ENCODE measurements at places on chromosomes 3 and 15. TPM values are rescaled to one million over a fixed set of nuclear protein-coding genes. Genes with fewer than 3 reads are reported as not detected.
A peak's percentile ranks its signal among the peaks of the same experiment; 100 is the strongest.

RGMA gene
- 8.1 TPM for total RNA-seq

GRCh38 chr3:184795522-184796190 is 16.3 kb upstream of the VPS8 start:
- no peak for DNase-seq

DNA sequence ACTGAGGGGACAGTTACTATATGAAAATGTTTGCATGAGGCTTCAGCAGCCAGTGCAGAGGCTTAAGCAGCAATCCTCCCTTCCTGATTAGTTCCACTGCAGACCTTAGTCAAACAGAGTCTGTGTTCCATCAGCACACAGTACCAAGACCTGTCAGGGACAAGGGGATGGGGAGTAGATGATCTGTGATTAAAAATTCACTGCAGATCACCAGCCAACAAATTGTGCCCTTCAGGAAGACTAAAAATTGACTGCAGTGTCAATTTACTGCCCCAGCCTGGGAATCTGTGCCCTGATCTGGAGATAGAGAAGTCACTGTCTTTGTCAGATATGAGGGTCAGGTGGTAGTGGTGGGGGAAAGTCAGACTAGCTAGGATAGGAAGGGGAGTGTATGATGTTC is 13.8 kb upstream of the NMNAT3 start:
- no peak for DNase-seq

DNA sequence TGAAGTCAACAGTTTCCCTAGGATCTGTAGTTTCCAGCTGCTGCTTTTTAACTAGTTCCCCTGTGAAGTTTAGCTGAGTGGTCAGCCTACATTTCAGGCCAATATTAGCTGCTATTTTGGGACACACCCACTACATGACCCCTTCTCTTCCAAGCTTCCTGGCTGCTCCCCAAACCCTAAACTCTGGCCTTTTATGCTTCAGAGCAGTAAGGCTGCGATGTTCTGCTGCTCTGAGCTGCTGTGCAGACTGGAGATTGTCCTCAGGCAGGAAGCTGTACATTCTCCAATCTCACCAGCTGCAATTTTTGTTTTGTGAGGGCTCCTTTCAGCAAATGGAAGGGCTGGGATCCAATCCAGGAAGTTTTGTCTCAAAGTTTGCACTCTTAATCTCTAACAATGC is 48.0 kb upstream of the WDR72 start:
- no peak for DNase-seq

FMN1 gene
- 3.9 TPM for total RNA-seq

MAP3K13 gene
- 46.8 TPM for total RNA-seq

DNA sequence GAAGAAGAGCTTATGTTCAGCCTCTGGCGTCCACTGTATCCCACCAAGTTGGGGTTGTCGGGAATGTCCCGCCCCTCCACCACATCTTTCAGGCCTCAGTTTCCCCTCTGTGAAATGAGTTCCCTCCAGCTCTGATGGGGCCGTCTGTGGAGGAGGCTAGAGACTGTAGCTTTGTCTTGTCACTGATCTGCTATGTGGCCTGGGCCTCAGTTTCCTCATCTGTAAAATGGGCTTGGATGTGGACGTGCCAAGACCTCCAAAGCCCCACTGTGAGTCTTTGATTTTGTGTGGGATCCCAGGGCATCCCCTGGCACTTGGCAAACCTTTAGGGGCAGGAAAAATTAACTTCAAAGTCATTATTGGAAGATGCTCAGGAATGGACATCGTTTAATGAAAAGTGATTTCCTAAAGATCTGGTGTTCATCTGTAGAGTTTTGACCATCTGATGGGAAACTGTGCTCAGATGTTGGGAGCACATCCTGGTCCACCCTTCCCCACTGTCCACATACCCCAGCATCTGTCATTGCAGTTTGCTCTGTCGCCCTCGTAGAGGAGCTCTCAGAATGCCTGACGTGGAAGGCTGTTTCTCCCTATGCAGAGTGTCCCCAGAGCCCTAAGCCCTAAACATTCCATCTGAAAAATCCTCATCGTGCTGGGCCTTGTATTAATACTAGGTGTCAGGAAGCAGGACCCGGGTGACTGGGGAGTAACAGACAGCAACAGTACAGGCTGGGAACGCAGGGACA is 28.5 kb downstream of the SLC6A6 start:
- no peak for DNase-seq

- DNase-seq, result no peak
Measured at GRCh38 chr3:115332998-115333397, 185.9 kb upstream of the ZBTB20 start.

DNA sequence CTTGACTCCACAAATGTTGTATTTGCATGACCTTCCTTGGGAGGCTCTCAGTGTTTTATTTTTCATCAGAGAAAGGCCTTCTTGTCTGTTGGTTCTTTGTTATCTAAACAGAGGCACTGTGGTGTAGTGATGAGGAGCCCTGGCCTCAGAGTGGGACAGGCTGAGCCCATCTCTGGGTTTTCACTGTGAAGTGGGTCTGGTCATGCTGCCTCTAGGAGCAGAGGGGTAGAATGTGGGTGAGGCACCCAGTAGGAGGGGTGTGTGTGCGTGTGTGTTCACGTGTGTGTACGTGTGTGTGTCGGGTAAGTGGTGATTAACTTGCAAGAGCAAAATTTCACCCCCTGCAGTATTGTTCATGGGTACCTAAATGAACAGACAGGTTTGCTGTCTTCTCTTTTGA is 14.4 kb downstream of the KLF13 start:
- DNase-seq, result no peak

GRCh38 chr3:143261848-143262247 is 142.3 kb downstream of the CHST2 start:
- no peak for DNase-seq

GRCh38 chr15:56491110-56491722 is 26.3 kb upstream of the MNS1 start:
- peak; percentile 39 for DNase-seq

COLQ gene
- total RNA-seq, result 3.0 TPM

LRRC15 gene
- not detected for total RNA-seq

UQCC5 gene
- 4.1 TPM for total RNA-seq

GRCh38 chr3:172154768-172155664 is 115.6 kb downstream of the FNDC3B start:
- DNase-seq, result no peak

DNA sequence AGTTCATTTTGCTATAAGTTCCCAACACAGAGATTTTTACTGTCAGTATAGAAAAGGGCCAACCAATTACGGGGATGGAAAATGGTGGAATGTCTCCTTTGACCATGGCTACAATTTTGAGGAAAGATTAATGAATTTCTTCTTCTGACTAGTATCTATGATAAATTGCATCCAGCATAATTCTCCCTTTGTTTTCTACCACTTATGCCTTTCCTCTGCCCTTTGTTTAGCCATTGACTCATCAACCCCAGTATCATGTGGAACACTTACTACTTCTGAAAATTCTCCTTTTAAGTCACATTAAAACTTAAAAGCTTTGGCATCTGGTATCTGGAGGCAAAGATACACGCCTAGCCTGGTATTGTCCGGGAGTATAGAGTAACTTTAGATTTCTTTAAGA is 92.9 kb upstream of the CADPS start:
- DNase-seq, result no peak

ZNF80 gene
- total RNA-seq, result not detected

EPHA6 gene
- 219 TPM for total RNA-seq

GRCh38 chr15:95141486-95141885 is 910.1 kb downstream of the MCTP2 start:
- no peak for DNase-seq

DNA sequence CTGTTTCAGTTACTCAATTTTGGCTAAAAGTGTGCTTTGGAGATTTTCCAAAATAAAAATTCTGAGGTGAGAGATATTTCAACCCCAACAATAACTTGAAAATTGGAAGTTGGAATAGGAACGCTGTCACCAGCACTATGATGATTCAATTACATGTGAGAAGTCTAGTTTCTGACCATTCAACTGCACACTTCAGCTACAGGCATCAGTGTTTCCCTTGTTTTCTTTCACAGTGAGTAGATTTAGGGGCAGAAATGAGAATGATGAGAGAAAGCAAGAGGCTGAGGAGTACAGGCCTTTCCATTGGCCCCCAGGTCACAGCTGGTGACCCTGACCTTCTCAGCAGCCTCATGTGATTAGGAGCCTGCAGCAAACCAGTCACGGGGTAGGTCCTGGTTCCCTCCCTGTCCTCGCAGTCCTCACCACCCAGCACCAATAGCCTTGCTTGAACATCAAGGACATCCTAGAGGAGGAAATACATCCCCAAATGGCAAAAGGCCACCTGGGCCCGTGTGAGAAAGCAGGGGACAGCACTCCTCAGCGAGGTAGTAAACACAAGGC is 10.0 kb upstream of the FILIP1L start:
- DNase-seq, result no peak

DNA sequence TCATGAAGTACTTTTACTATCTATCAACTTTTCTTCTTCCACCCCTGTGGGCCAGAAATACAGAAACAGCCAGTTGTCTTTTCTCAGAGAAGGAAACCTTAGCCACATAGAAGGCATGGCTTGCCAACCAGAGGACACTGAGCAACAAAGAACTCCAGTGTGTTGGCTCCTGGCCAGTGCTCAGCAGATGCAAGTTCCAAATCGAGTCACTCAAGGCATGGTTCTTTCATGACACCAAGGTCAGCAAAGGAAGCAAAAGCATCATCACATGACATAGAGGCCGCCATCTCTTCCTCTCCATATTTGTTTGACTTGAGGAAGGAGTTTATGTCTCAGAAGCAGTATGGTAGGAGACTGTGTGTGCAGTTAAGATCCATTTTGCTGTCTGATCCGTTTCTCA is 92.2 kb downstream of the MYLK start:
- no peak for DNase-seq

DNA sequence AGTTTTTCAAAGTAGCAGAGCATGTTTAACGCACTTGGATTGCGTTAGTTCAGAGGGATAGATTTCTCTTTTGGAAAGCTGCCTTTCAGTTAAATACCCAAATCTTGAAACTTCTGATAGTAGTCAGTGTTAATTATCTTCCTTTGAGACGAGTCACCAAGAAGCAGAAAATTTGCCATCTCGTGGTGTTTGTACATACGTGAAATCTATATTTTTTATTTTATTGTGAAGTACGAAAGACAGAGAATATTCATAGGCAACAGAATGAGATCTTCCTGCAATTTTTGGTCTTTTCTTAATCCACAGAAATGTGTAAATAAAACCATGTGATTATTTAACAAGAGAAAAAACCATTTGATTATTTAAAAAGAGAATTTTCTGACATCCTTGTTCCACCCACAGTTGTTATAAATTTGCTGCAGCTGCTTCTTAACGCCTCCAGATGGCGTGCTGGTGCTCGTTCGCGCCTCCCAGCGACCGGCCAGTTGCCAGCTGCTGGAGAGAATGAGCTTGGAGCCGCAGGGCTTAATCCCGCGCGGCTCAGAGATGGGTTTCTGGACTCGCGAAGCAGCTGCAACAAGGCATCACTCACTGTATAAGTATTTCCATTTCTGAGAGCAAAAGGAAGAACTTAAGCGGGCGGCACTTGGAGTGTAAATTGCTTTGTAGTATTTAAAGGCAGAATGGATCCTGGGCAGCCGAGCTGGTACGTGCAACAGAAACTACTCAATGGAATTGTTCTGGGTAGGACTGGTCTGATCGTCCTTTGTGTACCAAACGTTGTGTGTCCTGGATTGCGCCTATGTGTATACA is 10.5 kb upstream of the SLITRK3 start:
- peak; percentile 68 for DNase-seq

FAM81A gene
- 93.1 TPM for total RNA-seq

CCDC80 gene
- total RNA-seq, result 5.1 TPM

SERPINI2 gene
- 2.0 TPM for total RNA-seq

TSC22D2 gene
- total RNA-seq, result 22.0 TPM

C3orf49 gene
- not detected for total RNA-seq

- DNase-seq, result no peak
Measured at GRCh38 chr15:77921664-77922063, 155.8 kb downstream of the TBC1D2B start.

DNA sequence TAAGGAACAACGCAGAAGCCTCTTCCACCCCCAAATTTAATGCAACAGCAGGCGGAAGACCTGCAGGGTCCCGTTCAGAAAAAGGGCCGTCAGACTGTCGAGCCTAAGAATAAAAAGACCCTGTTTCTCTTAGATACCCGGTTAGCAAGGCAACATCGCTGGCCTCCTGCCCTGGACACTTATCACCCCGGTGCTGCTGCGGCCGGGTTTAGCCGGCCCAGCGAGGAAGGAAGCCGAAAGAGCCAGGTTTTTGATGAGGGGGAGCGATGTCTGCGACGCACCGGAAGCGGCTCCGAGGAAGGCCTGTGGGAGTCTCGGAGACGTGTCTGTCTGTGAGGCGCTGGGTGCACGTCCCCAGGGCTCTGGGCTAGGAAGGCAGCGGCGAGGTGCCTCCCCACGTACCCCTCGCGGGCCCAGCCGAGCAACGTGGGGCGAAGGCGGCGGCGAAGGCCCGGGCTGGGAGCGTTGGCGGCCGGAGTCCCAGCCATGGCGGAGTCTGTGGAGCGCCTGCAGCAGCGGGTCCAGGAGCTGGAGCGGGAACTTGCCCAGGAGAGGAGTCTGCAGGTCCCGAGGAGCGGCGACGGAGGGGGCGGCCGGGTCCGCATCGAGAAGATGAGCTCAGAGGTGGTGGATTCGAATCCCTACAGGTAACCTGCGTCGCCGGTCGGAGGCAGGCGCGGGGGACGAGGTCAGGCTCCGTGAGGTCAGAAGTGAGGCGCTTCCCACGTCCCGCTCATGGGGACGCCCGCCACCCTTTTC is at the start of gene UBA5:
UBA5 (plus strand) TSS at position 278 of the 759 bp plus-strand sequence; CDS start at position 487, 209 bp downstream.
- peak; percentile 77 for DNase-seq

- DNase-seq, result no peak
Measured at GRCh38 chr3:72756900-72757299, 91.3 kb downstream of the SHQ1 start.

DNA sequence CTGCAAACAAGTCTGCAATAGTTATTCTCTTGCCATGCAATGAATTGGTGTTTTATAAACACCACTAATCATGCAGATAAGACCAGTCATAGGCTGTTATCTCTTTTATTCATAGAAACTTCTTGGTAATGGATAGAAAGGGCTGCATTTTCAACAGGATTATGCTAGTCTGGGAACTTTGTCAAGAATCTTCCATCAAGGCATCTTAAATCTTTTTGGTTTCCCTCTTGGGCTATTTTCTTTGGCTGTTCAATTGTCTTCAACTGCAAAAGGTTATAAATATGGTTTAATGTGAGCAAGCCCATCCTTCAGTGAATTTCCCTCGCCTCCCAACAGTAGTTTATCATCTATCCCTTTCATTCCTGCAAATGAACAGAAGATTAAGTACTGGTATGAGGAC is 59.0 kb upstream of the MINAR1 start:
- no peak for DNase-seq

GPD1L gene
- 78.8 TPM for total RNA-seq

SERINC4 gene
- not detected for total RNA-seq

DNA sequence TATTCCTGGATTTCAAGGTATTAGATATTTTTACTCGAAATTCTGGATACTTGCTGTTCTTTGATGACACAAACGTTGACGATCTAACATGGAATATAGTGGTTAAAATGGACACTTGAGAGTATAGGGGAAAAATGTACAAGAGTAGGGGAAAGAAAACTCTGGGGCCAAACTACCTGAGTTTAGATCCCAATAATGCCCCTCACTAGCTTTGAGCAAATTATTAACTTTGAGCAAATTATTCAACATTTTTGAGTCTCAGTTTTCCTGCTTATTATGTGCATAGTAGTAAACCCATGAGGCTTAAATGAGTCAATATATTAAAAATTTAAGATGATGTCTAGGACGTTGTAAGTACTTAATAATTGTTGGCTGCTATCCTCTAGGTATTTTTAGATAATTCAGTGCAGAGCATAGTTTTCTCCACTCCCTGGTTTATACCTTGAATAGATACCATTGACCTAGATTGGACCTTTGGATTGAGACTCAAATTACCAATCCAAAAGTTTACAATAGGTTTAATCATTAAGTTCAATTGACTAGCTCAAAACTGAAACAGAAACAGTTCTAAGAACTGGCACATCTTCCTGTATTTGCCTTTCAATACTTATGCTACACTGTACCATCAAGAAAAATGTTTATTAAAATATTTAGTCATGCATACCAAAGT is 4.5 kb downstream of the ADGRG7 start:
- no peak for DNase-seq

All from occipital lobe (tissue), 3 donors.